Kidney (tissue), 22 donors: ENCODE measurements at places on chromosomes 3 and 15. TPM values are rescaled to one million over a fixed set of nuclear protein-coding genes. Genes with fewer than 3 reads are reported as not detected.

GRCh38 chr3:193962986-193963685, 172.8 kb upstream of the HES1 start:
- no peak for DNase-seq

DNA sequence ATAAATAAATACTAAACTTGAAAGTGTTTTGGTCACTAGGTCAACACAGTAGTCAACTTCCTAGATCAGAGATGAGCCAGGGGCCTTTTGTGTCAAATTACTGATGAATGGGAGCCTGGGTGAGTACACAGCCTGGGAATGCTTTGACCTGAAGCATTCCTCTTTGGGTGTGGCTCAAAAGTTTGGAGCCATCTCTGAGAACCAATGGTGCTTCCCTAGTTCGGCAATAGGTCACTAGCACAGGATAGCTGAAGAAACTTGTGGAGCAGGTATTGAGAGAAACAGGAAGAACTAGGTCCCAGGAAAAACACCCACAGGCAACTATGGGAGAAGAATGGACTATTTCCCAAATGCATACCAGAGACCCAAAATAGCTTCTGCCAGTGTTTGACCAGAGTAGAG, 56.6 kb upstream of the PLXND1 start:
- DNase-seq: no peak

DNA sequence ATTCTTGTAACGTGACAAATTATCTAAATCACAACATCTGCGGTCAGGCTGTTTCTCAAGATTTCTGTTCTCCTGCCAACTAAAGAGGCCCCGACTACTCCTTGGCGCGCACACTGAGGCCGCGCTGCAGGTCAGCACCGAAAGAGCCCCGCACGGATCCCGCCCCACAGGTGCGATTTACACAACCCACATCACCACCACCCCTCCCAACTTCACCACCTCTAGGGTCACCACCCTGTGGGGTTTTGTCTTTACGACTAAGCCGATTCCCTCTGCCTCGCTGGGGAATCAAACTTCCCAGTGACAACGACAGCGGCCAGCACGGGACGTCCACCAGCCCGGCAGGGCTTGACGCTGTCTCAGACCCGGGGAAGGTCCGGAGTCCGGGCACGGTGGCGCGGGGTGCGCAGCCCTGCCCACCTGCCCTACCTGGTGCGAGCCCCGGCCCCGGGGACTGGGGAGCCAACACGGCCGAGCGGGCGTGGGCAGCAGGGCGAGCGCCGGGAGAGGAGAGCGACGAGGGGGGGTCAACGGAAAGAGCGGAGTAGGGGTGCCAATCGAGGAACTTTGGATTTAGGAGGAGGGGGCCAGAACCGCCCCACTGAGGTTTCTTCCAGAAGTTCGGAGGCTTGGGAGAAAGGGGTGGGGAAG, 764 bp downstream of the UACA start:
- peak; percentile 56 for DNase-seq

- DNase-seq: no peak
Observed at GRCh38 chr3:60703008-60703407, 548.2 kb downstream of the FHIT start.

GRCh38 chr3:111764645-111765091, 94.4 kb upstream of the PHLDB2 start:
- DNase-seq: no peak

GRCh38 chr15:49148727-49149126, 6.7 kb downstream of the COPS2 start:
- no peak for DNase-seq

DNA sequence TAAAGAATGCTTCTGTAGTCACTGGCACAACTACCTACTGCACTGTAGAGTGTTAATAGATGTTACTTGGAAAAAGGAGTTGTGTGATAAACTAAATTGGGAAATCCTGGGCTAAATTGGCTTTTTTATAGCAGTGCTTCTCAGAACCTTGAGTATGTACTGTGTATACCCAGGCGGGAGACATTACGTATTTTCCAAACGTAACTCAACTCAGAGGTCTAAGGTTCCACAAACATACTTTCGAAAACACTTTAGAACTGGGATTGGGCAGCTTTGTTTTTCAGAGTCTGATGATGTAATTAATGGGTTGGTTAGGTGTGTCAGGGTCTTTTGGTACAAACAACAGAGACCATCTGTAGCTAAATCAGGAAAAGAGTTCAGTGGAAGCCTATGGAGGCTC, 53.5 kb upstream of the CHST2 start:
- no peak for DNase-seq

GATM gene
- polyA plus RNA-seq: 421 TPM

ANKRD63 gene
- not detected for polyA plus RNA-seq

ARF4 gene
- 131 TPM for polyA plus RNA-seq

SEMA3G gene
- 28.2 TPM for polyA plus RNA-seq

SHF gene
- 7.7 TPM for polyA plus RNA-seq

THAP10 gene
- 3.4 TPM for polyA plus RNA-seq

BCHE gene
- polyA plus RNA-seq: 2.8 TPM

MED12L gene
- 0.13 TPM for polyA plus RNA-seq
